Breast epithelium (tissue), 4 donors: ENCODE measurements at places on chromosomes 6 and 20.

DNA sequence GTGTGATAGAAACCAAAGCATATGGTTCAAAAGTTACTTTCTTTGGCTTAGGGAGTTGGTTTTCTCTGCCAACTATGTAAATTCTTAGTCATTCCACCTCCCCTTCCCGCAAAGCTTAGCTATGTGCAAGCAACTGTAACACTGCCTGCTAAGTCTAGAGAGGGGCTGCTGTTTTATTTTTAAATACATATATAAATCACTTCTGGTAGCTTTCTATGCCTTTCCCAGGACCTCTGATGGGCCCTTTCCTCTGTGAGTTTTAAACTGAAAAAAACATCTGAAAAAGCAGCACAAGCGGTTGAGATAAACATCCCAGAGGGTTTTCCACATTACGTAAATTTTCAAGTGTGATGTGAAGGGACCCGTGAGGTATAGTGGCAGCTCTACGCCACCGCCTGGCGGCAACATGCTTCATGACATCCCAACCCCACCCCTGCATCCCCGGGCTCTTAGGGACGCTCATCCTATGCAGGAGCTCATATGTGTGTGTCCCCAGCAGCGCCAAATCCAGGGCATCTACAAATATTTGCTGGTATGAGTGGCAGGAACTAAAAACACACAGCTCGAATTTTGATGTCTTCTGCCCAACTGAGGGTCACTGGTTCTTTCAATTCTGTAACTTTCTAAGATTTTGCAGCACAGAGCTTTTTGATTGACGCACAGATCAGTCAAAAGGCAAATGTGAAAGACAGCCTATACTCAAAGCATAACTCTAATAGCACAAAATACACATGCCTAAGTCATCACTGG lies 12.7 kb downstream of the SAYSD1 start:
- no peak for DNase-seq

- no peak for DNase-seq
Measured at GRCh38 chr20:3553663-3554062, 82.8 kb downstream of the ATRN start.

GRCh38 chr6:91081452-91082067 lies 494.7 kb upstream of the MAP3K7 start:
- DNase-seq = no peak

GRCh38 chr20:31620246-31620645 lies 15.2 kb downstream of the ID1 start:
- no peak for DNase-seq

- DNase-seq = no peak
Measured at GRCh38 chr6:91708534-91708933, 1121.7 kb upstream of the MAP3K7 start.

GRCh38 chr6:4323322-4323721 lies 187.9 kb upstream of the ECI2 start:
- no peak for DNase-seq

DNA sequence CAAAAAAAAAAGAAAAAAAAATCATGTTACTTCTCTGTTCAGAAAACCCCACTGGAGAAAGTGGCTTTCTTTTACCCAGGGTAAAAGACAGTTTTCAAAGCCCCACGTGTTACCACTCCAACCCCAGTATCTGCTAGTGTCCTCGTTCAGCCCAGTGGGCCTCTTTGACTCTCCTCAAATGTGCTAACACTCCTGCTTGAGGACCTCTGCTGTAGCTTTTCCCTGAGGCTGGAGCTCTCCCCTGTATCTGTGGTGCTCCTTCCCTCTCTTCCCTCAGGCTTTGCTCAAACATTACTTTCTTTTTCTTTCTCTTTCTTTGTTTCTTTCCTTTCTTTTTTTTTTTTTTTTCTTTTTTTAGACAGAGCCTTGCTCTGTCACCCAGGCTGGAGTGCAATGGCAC lies 15.3 kb downstream of the SEC23B start:
- no peak for DNase-seq

GRCh38 chr6:11810854-11811643 lies 32.4 kb upstream of the ADTRP start:
- no peak for DNase-seq

DNA sequence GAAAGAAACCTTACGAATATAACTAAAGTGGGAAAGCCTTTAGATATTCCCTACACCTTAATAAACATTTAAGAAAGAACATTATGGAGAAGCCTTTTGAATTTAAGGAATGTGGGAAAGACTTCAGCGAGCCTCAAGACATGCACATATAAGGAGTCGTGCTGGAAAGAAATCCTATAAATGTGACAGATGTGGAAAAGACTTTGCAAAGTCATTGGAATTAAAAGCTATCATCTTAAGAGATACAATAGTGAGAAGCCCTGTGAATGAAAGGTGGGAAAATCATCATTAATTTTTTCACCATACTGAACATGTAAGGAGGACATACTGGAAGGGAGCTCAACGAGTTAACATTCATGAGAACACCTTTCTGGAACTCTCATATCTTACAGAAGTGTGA lies 650.5 kb upstream of the DEFB115 start:
- no peak for DNase-seq

GRCh38 chr6:150616586-150616985 lies 16.9 kb downstream of the PLEKHG1 start:
- DNase-seq = no peak

DNA sequence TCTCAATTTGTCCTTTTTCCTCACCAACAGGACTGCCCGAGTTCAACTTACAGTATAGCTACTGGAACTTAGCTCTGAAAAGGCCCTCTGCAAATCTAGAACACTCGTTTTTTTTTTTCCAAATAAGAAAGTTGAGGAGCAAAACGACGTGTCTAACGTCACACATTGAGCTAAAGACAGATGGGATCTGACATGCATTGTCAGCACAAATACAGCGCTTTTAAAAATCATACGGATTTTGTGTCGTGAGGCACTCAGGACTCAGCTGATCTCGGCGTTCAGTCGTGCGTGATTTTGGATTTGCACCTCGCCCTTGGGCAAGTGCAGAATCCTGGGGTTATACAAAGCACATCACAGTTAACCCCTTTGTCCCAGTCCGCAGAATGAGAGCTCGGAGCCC lies 94.7 kb upstream of the ZNF322 start:
- no peak for DNase-seq
